ENCODE measurements at places on chromosomes 13 and 19.

GRCh38 chr13:85738696-85739320, 60.4 kb downstream of the SLITRK6 start:
- DNase-seq: no peak

DNA sequence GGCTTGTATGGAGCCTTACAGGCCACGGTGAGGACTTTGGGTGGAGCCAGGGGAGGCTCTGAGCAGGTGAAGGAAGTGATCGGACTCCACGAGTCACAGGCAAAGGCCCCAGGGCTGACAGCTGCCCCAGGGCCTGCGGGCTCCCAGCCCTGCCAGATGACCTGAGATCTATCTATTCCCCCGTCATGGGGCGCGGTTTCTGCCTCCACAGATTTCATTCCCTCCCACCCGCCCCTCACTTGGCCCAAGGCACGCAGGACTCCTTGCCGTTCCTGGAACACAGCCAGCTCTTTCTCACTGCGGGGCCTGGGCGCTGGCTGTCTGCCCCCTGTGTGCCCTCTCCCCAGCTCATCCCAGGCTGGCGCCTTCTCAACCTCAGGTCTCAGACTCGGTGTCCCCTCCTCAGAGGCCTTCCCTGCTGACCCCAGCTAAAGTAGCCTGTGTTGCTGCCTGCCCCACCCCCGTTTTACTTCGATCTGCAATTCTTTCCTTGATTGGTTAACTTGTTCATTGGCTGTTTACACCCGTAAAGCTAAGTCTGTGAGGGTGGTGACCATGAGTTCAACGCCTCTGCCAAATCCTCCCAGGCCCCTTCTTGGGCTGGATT, 13.9 kb upstream of the PAK4 start:
- no peak for DNase-seq

DNA sequence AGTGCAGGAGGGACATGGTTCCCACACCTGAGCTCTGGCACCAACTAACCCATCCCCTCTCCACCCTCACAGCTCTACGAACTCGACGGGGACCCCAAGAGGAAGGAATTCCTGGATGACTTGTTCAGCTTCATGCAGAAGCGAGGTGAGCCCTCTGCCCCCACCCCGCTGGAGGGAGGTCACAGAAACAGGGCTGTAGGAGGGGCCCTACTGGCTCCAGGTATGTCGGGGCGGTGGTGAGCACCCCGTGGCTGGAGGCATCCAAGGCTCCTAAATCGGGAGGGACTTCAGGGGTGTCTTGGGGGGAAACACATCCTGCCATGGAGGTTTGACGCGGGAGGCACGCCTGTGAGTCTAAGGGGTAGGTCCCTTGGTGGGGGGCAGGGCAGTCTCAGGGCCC, 24.1 kb upstream of the WDR18 start:
- DNase-seq: no peak

GRCh38 chr13:79736356-79736755, 255.4 kb downstream of the NDFIP2 start:
- DNase-seq: no peak

- no peak for DNase-seq
Observed at GRCh38 chr19:33668968-33669367, 47.2 kb downstream of the CHST8 start.

DNA sequence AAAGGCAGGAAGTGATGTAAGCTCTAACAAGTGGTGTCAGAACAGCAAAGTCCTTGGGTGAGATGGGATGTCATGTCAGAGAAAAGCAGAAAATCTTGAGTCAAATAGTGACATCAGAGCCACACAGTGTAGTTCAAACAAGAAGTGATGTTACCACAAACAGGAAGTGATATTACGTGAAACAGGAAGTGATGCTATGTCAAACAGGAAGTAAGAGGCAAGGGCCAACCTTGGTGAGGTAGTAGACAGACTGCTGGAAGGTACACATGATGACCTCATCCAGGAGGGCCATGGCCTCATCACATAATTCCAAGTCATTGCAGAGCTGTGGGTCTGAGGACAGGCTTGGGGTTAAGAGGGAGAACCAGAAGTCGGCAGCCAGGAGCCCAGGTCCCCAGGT, 7.0 kb upstream of the MAMSTR start:
- DNase-seq: no peak

DNA sequence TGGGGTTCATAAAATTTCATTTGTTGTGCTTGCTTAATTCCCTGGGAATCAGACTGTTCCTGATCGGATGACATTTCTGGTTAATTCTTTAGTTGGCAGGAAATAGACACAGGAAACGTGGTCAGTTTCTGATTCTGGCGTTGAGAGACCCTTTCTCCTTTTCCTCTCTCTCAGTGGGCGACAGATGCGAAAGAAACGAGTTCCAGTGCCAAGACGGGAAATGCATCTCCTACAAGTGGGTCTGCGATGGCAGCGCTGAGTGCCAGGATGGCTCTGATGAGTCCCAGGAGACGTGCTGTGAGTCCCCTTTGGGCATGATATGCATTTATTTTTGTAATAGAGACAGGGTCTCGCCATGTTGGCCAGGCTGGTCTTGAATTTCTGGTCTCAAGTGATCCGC, 10.8 kb downstream of the LDLR start:
- DNase-seq: no peak

DNA sequence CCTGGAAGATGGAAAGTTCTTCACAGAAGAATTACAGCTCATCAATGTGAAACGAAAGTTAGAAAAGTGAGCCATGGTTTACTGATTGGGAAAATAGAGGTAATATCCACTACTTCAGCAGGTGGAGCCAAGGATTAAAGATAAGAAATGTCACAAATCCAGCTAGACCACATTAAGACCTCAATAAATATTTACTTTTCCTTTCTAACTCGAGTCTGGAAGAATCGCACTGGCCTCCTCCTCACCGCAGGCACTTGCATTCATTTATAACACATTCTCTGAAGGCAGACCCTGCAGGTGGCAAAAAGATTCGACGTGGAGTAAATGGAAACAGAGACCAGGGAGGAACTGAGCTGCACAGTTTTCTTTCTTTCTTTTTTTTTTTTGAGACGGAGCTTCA, 7.4 kb downstream of the SLC35E1 start:
- DNase-seq: no peak

GRCh38 chr13:27592865-27593264, 27.5 kb downstream of the LNX2 start:
- DNase-seq: no peak

GRCh38 chr13:26050568-26051230, 1.1 kb downstream of the SHISA2 start:
- DNase-seq: peak; percentile 9

- DNase-seq: no peak
Observed at GRCh38 chr19:19278315-19278714, 5.2 kb upstream of the TM6SF2 start.

DNA sequence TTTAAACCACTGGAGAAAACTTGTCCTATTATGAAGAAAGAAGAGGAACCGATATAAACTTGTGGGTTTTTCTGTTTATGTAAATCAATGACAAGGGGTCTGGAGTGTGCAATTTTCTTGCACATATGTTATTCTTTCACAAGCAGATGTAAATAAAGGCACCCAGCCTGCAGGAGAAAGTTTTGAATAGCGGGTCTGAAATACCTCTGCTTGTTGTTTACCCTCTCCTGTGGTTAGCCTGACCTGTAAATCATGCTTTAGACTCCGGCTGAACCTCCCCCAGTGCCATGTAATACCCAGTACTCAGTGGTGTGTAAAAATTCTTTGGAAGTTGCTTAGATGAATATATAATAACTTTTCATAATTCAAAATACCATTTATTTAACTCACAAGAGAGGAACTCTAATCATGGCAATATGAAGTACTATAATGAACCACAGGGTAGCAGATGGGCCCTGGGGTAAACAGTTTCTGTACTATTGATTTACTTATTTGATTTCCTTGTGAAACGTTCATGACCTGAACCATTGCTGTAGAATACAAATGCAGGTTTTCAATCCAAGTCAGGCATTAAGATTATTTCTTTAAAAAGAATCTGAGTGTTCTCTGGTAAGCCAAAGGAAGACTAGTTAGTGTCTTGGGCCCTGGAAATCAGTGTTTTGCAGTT, 245.1 kb downstream of the LMO7 start:
- DNase-seq: no peak

DNA sequence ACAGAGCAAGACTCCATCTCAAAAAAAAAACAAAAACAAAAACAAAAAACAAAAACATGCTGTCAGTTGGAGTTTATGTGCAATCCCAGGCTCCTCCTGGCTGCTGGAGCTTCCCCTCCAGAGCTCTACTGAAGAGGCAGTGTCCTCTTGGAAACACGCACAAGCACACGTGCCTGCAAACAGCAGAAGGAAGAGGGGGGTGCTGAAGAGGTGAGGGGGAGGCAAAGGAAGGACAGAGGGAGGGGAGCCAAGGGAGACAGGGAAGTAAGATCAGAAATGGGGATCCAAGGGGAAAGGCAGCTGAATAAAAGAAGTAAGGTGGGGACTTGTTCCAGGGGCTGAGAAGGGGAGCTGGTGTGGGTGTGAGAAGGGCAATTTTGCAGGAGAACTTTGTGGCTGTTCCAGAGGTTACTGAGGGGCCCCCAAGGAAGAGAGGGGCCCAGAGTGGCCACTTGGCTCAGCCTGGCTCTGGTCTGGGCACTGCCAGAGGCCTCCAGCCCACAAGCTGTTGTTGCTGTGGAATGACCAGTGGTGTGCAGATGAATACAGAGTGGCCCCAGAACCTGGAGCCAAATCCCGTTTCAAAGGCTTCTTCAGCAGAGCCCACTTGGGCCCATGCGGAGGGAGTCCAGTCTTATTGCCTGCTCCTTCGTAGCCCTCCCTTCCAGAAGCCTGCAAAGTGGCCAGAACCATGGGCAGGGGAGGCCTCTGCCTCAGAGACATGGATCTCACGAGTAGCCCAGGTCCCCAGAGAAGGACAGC, 34.4 kb downstream of the LYL1 start:
- DNase-seq: no peak

GRCh38 chr19:5337126-5337525, 3.5 kb downstream of the PTPRS start:
- DNase-seq: no peak

DNA sequence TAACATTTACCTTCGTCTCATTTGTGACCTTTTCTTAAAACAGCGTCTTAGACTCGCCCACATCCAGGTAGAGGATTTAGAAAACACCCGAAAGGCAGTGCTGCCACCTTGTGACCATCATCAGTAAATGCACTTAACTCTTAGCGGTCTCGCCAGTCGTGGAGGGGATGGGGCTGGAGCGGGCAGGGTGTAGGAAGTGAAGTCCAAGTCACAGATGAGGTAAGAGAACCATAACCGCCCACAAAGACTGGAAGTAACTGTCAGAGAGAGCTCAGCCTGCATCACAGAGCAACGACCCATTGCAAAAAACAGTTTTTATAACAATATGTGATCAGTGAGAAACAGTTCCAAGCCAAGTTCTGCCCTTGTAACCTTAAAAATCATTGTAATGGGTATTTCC, 10.7 kb upstream of the CEACAM3 start:
- peak; percentile 79 for DNase-seq

- no peak for DNase-seq
Observed at GRCh38 chr13:32408296-32409000, 19.5 kb downstream of the N4BP2L1 start.

DNA sequence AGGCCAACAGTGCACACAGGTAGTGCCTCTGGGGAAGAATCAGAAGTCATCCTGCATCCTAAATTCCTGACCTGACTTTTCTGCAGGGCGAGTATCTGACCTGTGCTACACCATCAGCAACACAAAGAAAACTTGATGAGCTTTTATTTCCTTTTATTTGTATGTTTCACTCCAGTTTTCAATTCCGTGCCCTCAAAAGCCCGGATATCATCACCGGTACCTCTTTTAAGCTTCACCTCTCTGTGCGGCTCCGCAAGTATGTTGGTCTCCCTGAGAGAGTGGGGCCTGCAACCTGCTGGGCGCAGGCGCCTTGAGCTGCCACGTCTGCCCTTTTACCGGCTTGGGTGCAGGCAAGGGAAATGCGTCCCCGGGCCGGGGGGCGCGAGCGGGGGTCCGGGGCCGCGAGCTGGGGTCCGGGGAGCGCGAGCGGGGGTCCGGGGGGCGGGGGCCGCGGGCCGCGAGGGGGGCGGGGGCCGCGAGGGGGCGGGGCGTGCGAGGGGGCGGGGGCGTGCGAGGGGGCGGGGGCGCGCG, 4.3 kb upstream of the DUXA start:
- DNase-seq: peak; percentile 36

DNA sequence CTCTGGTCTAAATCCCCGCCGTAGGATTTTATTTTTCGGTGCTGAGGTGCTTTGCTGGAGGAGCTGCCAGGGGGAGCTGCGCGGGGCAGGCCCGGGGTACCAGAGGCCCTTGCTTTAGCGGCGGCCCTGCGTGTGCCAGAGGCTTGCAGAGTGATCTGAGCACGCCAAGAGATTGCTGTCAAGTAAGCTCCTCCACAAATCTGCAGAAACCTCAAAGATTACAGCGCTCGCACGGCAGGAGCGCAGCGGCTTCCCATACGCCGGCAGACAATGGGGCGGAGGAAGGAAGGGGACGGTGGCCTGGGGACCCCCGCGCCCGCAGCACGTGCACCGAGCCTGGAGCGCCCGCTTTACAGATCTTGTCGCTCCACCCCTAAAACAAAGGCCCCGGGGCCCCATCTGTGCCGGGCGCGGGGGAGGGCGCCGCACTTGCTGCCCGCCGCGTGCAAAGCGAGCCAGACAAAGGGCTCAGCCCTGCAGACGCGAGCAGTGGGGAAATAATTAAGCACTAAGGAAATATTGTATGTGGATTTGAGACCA, 9.1 kb upstream of the C19orf12 start:
- peak; percentile 54 for DNase-seq

GRCh38 chr13:43309311-43309710, 285.9 kb downstream of the DNAJC15 start:
- DNase-seq: no peak

GRCh38 chr19:45659096-45659729, 8.8 kb upstream of the GIPR start:
- no peak for DNase-seq

DNA sequence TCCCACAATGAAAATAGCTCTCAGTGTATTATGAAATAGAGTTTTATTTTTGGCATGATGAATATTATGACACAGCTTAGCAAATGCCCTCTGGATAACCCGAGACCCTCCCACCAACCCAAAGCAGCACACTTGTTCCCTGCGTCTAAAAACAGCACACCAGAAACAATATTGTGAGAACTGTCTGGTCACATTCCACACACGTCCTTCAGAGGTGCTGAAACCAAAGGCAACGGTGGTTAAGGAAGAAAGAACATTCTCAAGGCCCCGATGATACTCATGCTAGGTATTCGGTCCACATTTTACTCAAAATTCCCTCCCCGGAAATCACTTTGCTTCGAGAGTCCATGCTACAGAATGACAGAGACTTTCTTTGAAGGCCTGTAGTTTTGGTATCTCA, 156.7 kb downstream of the SLC7A1 start:
- DNase-seq: no peak

GRCh38 chr19:48989701-48990291, 3.3 kb downstream of the GYS1 start:
- DNase-seq: no peak
